Stimulated activated CD8-positive, alpha-beta memory T cell treated with anti-CD3 and anti-CD28 coated beads, Interleukin-7, amount 100 ng/mL, for 24 hours (primary cell): ENCODE measurements at places on chromosomes 12 and 14.

DNA sequence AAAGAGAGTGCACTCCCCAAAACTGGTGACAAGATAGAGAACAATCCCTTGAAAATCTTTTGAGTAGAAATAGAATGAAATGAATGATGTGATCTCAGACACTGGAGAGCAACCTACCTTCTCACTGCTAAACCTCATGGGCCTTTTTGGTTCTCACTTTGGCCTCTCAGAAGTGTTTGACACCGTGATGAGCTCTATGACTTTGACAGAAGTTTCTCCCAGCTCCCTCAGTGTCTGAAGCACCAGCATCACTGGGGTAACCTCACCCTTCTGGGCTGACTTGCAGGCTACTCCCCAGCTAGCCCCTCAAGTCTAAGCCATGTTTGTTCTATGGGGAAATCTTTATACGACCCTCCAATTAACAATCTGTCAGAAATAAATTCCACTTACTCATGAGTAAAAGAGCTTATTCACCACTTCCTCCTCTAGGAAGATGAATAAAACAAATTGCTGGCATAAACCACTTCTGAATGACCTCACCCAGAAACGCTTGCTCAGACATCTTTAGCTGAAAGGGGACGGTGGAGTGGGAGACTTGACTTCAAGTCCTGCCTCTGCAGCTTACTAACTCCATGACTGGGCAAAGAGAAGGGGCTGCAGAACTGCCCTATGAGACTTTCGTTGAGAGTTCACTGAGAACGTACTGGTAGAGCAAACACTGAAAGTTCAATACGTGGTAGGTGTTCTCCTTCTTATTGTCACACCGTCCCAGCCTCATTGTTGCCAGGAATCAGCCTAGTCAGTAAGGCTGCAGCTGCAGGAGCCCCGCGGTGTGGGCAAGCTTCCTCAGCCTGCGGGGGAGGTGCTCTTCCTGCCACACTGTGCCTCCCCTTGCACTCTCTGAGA is 46.5 kb downstream of the ST8SIA1 start:
- DNase-seq = peak; percentile 1

GRCh38 chr14:60646226-60646818 is 3.0 kb downstream of the SIX1 start:
- no peak for DNase-seq

DNA sequence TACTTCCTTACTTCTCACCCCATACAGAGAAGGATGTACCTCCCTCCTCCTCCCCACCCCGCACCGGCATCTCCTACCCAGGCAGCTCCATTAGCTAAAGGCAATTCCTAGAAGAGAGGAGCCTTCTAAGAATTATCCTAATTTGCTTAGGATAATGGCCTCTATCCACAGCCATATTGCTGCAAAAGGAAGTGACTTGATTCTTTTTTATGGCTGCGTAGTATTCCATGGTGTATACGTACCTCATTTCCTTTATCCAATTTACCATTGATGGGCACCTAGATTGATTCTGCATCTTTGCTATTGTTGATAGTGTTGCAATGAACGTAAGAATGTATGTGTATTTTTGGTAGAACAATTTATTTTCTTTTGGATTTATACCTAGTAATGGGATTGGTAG is 189.7 kb downstream of the PCNX1 start:
- no peak for DNase-seq

GRCh38 chr12:119409043-119409442 is 74.5 kb downstream of the CCDC60 start:
- no peak for DNase-seq

GRCh38 chr12:27859648-27860047 is 79.6 kb upstream of the MANSC4 start:
- no peak for DNase-seq

DNA sequence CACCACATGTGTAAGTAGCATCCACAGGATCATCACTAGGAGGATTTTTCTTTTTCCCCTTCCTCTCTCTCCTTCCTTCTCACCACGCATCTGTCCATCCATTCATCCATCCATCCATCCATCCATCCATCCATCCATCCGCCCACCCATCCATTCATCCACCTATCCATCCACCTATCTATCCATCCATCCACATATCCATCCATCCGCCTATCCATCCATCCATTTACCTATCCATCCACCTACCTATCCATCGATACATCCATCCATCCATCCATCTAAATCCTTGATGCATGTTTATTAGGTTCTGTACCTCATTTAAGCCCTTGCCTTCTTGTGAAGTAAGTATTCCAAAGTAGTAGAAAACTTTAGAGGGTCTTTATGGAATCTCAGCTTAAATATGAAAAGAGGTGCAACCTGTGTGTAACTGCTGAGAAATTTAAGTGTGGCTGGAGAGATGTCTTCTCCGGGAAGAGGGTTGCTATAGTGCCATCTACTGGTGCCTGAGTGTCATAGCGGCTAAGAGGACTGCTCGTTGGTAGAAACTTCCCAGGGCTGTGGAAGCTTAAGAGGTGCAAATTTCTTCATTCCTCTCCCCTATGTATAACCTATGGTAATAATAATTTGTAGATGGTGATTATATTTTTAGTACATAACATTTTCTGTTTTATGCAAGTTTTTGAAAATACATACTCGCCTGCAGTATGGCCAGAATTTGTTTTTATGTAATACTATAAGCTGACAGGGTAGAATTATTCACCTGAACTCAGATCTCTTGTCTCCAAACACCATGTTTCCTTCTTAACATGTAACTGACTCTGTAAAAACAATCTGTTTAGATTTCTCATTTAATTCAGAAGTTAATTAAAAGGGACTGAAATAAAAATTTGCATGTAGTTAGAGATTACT is 46.0 kb downstream of the MYO1H start:
- no peak for DNase-seq

DNA sequence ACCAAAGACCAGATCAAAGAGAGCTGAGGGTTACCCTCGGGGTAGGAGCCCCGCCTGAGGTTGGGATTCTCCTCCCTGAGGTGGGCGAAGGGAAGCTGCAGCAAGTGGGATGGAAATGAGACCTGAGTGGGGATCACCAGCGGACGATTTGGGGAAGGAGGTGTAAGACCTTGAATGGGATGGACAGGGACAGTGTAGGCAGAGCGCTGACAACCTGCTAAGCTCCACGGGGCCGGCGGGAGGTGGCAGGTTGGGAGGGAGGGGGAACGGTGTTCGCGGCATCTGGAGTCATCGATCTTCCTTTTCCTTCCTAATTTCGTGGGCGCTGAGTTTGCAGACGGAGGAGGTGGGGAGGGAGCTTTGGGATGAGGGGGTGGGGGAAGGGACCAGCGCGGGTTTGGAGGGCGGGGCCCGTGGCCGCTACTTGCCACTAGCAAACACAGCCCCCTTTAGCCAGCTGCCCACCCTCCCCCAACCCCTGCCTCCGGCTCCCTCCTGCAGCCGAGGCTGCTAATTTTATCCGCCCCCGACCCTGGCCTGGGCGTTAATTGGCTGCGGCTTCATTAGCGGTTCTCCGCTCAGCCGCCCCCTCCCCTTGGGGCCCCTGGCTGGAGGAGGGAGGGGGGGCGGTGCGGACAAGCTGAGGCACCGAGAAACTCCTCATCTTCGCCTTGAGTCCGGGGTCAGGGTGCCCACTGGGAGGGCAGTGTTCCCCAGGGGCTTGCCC is 2.8 kb upstream of the SHMT2 start:
- DNase-seq = no peak

DNA sequence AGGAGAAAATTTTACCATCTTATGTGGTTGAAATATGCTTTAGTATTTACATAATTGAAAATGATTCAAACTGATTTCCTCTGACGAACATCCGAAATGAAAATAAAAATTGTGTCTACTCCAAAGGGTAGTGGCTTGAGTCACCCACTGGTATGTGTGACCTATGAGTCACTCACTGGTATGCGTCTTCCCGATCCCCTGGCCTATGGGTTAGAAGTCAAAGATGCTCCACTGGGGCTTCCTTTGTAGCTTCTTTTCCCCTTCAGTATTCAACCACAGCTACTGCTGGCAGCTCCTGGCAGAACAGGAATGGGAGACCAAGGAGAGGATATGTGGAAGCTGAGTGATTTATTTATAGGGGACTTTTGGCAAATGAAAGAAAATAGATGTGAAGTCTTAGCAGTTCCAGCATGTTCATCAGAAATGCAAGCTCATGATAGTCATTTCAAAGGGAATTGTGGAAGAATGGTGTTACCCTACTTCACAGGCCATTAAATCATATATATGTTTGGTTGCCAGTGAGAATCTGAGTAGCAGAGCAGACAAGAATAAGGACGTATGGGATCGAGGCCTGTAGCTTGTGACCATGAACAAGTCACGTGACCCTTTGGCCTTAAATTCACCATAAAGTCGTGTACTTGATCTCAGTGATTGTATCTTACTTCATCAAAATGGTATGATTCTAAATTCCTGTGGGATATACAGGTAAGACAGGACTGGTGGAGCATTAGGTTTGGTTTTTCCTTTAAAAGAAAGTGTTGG is 108.3 kb downstream of the CRADD start:
- no peak for DNase-seq

- no peak for DNase-seq
These were observed 472.2 kb downstream of the RAD51B start for GRCh38 chr14:68291820-68292219.

DNA sequence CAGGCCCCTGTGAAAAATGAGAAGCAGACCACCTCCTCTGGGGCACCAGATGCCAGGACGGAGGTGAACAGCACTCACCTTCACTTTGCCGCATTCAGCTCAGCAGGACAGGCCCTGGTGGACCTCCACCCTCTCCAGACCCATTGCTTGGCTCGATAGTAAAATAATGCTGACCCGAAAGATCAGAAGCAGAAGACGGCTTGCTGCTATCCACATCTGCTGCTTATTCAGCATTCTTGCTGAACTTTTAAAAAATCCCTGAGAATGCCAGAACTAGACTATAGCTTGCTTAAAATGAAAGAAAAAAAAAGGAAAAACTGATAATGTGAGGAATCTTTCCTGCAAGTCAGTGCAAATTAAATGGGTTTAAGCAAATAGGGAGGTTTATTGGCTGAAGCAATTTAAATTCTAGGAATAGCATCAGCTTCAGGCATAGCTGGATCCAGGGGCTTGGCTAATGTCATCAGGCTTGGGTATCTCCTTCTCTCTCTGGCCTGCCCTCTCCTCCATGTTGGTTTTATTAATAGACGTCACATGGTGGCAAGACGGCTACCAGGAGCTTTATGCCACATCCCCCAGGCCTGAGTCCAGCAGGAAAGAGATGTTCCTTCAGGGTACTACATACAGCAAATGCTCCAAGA is 137.9 kb downstream of the SCARB1 start:
- DNase-seq = no peak

- no peak for DNase-seq
These were observed 44.9 kb downstream of the DDX11 start for GRCh38 chr12:31118347-31119191.

- no peak for DNase-seq
These were observed 56.7 kb downstream of the MYRFL start for GRCh38 chr12:69881771-69882170.

GRCh38 chr14:34098985-34099349 is 148.1 kb upstream of the EGLN3 start:
- DNase-seq = no peak

GRCh38 chr12:51749206-51749985 is 99.1 kb downstream of the FIGNL2 start:
- DNase-seq = no peak

DNA sequence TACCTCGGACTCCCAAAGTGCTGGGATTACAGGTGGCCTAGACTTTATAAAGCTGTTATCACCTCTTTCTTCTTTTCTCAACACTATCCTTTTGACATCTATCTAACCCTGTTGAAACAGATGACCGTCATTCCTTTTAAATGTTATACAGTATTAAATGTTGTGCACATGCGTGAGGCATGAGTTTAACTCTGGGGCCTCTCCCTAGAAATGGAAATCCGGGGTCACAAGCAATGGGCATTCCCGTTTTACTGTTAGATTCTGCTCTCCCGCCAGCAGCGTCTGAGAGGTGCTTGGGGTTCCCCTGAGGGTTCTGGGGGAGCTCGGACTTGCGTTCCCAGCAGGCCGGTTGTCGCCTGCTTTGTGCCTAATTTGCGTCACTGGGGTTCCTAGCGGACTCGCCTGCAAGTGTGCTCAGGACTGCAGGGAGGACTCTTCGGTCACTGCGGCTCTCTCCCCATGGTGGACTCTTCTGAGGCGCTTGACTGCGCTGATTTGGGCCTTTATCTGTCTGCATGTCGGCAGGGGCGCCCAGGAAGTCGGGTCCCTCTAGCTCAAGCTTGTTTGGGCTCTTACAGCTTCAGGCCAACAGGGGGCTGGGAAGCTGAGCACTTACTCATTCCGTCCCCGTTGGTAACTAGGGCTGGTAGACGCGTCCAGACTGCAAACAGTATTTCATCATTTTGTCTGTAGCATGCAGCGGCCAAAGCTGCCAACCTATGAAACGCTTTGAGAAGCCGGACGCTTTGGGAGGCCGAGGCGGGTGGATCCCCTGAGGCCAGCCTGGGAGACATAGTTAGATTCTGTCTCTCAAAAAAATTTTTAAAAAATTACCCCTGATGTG is 1.2 kb upstream of the RAN start:
- peak; percentile 50 for DNase-seq

DNA sequence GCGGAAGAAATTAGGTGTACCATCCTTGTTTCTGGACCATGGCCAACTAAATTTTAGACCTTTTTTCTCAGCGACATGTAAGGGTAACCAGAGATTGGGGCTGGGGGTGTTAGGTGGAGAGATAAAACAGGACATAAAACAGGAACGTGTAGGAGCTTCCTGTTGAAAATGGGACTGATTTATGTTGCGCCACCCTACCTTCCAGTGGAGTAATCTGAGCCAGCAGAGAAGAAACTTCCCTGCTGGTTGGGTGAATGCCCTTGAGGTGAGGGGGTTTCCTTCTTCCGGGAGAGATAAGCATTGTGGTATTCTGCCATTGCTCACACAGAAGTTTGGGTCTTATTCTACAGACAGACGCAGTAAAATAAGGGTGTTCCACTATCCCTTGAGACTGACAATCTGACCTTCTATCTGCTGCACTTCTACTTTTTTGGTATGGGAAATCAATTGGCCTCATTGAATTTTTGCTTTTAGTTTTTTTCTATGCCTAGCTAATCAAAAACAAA is 417.6 kb downstream of the PCNX1 start:
- DNase-seq = no peak

- no peak for DNase-seq
These were observed 56.2 kb upstream of the ARHGAP5 start for GRCh38 chr14:32020882-32021281.

- no peak for DNase-seq
These were observed 113.2 kb upstream of the PPFIA2 start for GRCh38 chr12:81872400-81872799.
